ENCODE measurements at places on chromosomes 2 and 18.

GRCh38 chr2:138997856-138998517 lies 217.8 kb upstream of the NXPH2 start:
- no peak overlapping the region for H3K4me3 ChIP-seq
- H3K36me3 ChIP-seq = no peaks in the 10 kb centered on the region
- no peak overlapping the region for H3K27ac ChIP-seq
- no peak for DNase-seq
- H3K4me1 ChIP-seq = no peaks in the 10 kb centered on the region

- no peaks in the 10 kb centered on the region for H3K36me3 ChIP-seq
- H3K4me1 ChIP-seq = no peaks in the 10 kb centered on the region
- H3K27me3 ChIP-seq = no peaks in the 10 kb centered on the region
- H3K27ac ChIP-seq = no peak overlapping the region
- no peak overlapping the region for H3K4me3 ChIP-seq
Measured at GRCh38 chr2:241818943-241819270, 9.9 kb downstream of the NEU4 start.

- DNase-seq = no peak
- H3K36me3 ChIP-seq = no peaks in the 10 kb centered on the region
- H3K4me3 ChIP-seq = no peak overlapping the region
- H3K27me3 ChIP-seq = no peaks in the 10 kb centered on the region
- no peak overlapping the region for H3K27ac ChIP-seq
Measured at GRCh38 chr2:14257801-14258507, 374.6 kb upstream of the LRATD1 start.

DNA sequence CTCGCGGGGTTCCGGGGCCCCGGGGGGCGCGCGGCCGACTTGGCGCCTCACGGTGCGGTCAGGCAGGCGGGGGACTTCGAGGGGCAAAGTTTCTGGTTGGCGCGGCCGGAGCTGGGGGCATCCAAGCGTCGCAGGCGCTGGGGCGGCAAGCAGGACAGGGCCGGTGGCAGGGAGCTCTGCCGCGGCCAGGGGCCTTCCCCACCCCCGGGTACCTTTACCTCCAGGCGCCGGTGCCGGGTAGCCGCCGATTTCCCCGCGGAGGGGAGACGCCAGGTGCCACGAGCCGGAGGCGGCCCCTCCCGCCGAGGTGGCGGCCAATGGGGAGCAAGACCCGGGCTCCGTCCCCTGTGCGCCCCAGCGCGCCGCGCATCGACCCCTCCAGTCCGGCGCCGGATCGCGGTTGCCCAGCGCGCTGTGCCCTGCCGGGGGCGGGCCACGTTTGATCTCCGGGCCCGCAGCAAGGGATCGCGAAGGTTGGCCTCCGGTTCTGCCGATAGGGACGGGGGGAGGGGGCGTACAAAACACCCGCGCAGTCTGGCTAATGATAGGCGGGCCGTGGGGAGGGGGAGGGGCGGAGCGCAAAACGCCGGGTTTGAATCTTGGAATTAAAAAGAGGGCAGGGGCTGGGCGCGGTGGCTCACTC lies at the start of gene ST8SIA5:
ST8SIA5 (minus strand) TSS at position 495 of the 643 bp plus-strand sequence. CDS start 545 bp downstream, outside the sequence.
- peaks cover 25% of the 10 kb centered on the region for H3K4me1 ChIP-seq
- H3K27ac ChIP-seq = no peak within 1 kb of the TSS
- H3K4me3 ChIP-seq = peak within 1 kb of the TSS; percentile 37
- DNase-seq = no peak

- H3K27ac ChIP-seq = no peak overlapping the region
- no peaks in the 10 kb centered on the region for H3K36me3 ChIP-seq
- no peak for DNase-seq
- no peak overlapping the region for H3K4me3 ChIP-seq
- H3K27me3 ChIP-seq = no peaks in the 10 kb centered on the region
Measured at GRCh38 chr2:45681675-45682074, 30.2 kb downstream of the PRKCE start.
